ENCODE measurements at places on chromosomes 11 and 22.

- DNase-seq: no peak
These were observed 11.9 kb downstream of the HIRA start for GRCh38 chr22:19419464-19420178.

- DNase-seq: no peak
These were observed 44.3 kb downstream of the POLD3 start for GRCh38 chr11:74636630-74637184.

DNA sequence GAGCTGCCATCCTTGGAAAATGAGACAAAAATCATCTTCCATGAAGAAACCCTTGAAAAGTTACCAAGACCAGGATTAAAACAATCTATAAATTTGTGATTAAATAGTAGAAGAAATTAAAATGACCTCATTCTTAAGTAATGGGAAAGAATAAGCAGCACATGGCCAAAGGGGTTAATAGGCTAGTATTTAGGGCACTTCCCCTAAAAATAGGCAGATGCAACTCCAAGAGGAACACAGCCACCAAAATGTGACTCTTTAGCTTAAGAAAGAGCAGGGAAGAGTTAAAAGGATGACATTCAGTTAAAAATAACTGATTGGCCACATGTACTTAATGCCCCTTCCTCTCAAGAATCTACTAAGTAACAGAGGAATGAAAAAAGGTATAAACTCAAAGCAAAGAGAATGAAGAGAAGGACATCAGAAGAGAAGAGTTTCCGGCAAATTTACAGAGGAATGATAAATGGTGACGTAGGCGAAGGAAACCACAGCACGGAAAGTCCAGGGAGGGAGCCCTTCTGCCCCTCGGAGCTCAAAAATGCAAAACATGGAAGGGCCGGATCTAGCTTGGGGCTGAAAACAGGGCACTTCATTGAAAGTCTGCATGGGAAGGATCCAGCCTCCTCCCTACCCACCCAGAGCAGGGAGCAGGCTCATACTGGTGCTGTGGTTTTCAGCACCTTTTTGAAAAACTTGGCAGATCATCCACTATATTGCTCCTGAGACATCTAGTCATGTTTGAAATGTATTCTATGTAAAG is 17.8 kb downstream of the SCUBE2 start:
- no peak for DNase-seq

GRCh38 chr11:76410851-76411357 is 29.8 kb downstream of the GVQW3 start:
- peak; percentile 73 for DNase-seq

GRCh38 chr22:49535126-49535525 is 292.5 kb downstream of the BRD1 start:
- no peak for DNase-seq

DNA sequence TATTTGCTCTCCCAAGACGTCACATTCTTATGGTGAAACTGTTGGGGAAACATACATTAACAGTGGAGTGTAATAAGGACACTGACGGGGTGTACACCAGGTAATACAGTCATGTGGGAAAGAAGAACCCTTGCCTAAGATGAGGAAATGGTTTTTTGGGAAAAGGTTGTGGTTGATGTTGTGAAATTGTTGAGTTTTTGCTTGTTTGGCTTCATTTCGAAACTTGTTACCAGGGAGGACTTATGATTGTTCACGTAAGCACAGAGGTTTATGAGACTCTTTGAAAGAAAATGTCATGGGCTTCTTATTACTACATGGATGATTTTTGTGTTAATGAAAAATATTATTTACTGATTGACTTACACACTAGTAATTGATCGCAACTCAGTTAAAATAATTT is 16.8 kb downstream of the ANO3 start:
- DNase-seq: no peak

DNA sequence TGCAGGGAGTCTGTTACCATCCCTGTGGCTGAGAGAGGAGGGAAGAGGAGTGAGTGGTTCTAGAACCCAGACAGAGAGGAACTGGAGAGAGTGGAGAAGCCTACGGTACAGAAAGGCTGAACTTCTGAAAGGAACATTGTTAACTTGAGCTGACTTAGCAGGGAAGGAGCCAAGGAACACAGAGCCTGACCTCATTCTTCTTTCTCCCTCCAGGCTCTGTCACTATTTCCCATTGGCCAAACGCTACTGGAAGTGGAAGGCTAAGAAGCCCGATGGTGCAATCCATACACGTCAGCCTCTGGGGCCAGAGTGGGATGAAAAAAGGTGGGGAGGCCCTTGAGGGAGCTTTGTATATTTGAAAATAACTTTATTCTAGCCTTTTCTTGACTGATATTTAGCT is 16.5 kb upstream of the WT1 start:
- no peak for DNase-seq

DNA sequence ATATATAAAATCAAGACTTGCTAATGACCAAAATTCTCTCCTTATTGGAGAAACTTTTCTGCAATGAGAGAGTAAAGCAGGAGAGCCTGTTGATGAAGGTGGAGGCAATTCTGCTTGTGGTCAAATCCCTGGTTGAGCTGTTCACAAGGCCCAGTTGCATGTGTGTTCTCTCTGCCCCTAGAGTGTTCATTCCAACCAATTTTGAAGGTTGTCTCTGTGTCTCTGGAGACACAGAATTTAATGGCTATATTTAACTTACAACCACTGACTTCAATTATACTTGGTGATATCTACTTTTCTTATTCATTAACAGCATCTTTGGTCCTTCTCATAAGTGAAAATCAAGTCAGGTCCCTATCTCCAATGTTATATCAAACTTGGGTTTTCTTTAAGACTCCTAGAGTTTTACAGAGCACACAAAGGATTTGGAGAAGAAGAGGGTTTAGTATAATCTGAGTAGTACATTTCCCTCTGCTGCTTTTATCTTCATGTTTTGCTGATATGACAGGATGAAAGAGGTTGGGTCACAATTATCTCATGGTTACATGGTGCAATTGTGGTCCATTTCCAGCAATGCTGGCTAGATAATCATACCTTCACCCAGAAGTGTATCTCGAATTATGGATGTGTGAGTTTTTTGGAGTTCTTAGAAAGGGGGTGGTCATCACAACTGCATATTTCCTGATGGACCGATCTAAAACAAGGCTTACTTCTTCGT is 4.0 kb downstream of the OOSP4A start:
- no peak for DNase-seq

DNA sequence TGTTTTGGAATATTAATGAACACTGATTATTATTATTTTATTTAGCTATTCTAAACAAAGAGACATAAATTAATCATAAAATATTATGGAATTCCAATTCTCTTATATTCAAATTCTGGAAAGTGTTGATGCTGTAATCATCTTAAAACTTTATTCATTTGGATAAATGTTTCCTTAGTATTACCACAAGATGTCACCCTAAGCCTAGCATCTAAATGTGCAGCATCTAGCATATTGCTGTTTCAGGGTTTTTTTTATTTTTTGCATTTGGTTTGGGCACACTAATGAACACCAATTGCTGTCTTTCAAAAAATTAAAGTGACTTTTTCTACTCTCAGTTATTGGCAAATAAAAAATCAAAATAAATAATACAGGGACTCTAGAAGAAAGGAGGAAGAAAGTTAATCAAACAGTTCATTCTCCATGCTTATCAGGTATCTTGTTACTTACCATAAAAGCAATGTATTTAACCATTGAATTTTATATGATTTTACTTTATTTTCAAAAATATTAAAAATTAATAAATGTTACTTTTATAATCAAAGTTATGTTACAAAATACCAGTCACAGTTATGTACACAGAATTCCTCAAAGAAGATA is 31.8 kb downstream of the DLG2 start:
- DNase-seq: no peak

DNA sequence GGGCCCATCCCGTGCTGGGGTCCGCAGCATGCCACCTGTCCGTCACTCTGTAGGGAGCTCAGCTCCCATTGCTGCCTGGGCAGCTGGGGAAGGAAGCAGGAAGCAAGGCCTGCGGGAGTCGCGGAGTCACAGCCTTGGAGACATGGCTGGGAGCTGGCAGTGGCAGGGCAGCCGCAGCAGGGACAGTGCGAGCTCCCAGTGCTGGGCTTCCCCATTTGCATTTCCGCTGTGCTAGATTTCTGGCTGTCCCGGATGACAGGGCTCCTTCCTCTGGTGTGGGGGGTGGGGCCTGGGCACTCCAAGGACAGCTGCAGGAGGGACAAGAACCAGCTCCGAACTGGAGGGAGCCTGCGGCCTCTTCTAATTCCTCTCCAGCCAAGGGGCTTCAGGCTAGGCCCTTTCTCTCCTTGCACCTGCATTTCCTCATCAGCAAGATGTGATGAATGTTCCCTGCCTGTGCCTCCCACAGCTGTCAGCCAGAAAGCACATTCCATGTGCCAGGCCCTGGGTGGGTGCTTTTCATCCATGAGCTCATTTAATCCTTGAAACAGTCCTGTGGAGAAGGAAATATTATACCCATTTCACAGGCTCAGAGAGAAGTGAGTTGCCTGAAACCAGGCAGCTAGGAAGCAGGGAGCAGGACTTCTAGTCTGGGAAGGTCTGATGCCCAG is 48.0 kb downstream of the MYO7A start:
- DNase-seq: no peak

DNA sequence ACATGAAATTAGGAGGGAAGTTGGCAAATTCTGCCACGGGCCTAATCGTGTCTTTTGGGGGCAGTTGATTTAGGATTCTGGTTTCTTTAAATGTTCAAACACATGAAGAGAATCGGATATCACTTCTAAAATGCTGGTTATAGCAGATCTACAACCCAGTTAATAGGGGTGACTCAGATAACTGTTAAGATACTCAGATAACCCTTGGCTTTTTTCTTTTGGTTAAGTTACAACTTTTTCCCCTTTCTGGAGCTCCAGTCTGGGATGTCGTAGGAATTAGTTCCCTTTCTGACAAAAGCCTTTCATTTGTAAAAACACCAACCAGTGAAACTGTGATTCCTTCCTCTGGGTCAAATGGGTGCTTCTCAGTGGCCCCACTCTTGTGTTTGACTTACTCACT is 976 bp downstream of the DEPDC7 start:
- no peak for DNase-seq

DNA sequence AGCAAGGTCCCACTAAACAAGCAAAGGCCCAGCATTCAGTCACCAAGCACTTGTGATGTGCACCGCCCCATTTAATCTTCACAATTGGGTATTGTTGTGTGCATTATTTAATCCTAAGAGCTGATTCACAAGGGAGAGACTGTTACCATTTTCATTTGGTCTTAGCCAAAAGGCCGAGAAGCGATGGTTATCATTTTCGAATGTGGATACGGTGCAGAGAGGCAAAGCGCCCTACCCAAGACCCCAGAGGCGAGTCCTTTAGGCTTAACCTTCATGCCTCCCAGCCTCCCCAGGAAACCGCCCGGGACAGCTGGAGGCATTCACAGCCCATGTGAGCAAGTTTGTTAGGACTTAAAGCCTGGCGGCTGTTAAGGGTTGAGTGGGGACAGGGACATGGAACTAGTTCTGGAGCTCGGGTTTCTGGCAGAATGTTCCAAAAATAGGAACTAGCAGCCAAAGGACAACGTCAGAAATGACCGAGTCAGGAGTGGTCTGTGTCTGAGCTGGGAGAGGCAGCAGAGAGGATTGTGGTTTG is 13.0 kb upstream of the UPK3A start:
- DNase-seq: no peak

- DNase-seq: no peak
These were observed 72.3 kb downstream of the MN1 start for GRCh38 chr22:27729246-27729645.

DNA sequence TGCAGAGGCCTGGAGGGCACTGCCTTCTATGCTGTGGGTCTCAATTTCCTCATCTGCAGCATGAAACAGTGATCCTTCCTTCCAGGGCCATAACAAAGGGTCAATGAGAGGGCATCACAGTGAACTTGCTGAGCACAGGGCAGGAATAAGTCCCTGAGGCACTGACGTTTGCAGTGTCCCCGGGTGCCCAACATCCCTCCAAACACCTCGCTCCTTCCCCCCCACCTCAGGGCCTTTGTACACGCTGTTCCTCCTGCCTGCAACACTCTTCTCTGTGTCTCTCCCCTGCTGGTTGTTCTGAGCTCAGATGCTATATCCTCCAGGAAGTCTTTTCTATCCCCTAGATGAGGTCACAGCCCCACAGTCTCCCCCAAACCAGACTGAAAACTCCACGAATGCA is 59.7 kb upstream of the TCF20 start:
- DNase-seq: no peak

GRCh38 chr11:2655834-2656622 is 43.8 kb downstream of the KCNQ1OT1 start:
- DNase-seq: no peak

DNA sequence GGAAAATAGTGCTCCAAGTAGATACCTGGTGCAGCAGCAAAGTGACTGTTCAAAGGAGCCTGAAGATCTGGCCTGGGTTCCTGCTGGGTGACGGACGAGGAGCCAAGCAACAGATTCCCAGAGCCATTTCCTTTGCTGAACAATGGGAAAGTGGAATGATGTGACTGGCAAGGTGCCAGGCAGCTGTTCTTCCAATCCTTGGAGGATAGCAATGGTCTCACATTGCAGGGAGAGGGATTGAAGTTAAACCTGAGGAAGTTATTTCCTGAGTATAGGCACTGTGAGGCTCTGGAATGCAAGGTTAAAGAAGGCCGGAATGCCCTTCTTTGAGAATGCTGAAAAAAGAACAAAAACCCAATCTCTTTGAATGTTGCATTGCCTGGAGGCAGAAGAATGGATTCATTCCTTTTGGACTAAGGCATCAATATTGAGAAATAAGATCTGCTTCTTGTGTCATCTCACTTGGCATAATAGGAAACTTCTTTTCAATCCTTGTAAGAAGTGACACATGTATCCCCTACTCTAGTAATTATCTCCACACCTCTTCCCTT is 223.8 kb downstream of the BLID start:
- DNase-seq: no peak

GRCh38 chr11:118088531-118088930 is 1.8 kb upstream of the SMIM35 start:
- no peak for DNase-seq

- no peak for DNase-seq
These were observed 192.6 kb downstream of the HIPK3 start for GRCh38 chr11:33449798-33450197.

DNA sequence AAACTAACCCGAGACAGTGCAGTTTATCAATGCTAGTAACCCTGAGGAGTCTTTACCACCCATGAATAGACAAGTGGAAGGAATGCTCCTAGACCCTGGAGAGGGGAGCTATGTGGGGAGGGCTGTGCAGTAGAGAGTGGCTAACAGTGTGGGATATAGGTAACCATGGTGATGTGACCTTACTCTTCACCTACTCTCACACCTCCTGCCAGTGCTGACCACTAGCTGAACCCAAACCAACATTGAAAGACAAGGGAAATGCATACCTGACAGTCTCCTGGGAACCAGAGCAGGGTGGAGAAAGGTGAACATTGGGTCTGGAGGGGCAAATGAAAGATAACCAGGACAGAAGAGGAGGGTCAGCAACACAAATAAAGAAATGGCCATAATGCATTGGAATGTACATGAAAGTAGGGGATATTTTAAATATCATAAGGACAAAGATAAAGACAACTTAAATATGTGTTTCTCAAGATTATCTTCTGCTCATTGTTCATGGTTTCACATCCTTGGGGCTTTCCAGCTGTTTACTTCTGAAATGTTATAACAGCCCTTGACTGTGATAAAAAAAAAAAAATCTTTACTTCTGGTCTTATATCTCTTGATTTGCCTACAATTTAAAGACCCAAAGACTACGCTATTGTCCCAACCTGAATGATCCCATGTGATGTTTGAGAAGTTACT is 983.3 kb upstream of the TENM4 start:
- no peak for DNase-seq

GRCh38 chr22:50246242-50247175 is 1.7 kb upstream of the TUBGCP6 start:
- no peak for DNase-seq

Data from NCI-H187 (cell line).